A549 treated with AZD2906 at 1 μM for 4 hours (cell line): ENCODE measurements at places on chromosomes 3 and 15. TPM values are rescaled to one million over a fixed set of nuclear protein-coding genes. Genes with fewer than 3 reads are reported as not detected.

Gene P3H2
- total RNA-seq: 31.8 to 47.5 TPM (median 39.7 TPM) in 5 replicates

Gene CCDC13
- 0.26 to 0.50 TPM (median 0.45 TPM) in 5 replicates for total RNA-seq

Gene RGMA
- 0.20 to 0.49 TPM (median 0.37 TPM) in 5 replicates for total RNA-seq

Gene ABI3BP
- 0.93 to 2.0 TPM (median 1.6 TPM) in 5 replicates for total RNA-seq

Gene SLC9C1
- not detected in 5 replicates for total RNA-seq

Gene ZDHHC23
- total RNA-seq: 2.9 to 3.6 TPM (median 3.1 TPM) in 5 replicates

Gene TM4SF1
- total RNA-seq: 926 to 1,718 TPM (median 1,133 TPM) in 5 replicates

Gene RTP1
- not detected in 5 replicates for total RNA-seq

Gene CPN2
- not detected in 5 replicates for total RNA-seq

Gene ECE2
- not detected in 5 replicates for total RNA-seq

Gene STRIT1
- total RNA-seq: not detected in 5 replicates

Gene OIP5
- 12.9 to 13.8 TPM (median 13.3 TPM) in 5 replicates for total RNA-seq

Gene NME9
- not detected in 5 replicates for total RNA-seq

Gene RYR3
- 0.02 to 0.07 TPM (median 0.02 TPM) in 5 replicates for total RNA-seq

Gene GUCA1C
- not detected in 5 replicates for total RNA-seq

Gene SLITRK3
- total RNA-seq: not detected in 5 replicates

Gene ZNF80
- not detected in 5 replicates for total RNA-seq

Gene POLQ
- 5.7 to 6.8 TPM (median 6.0 TPM) in 5 replicates for total RNA-seq

Gene POLR2H
- 67.4 to 73.9 TPM (median 72.6 TPM) in 5 replicates for total RNA-seq

Gene CNBP
- total RNA-seq: 342 to 381 TPM (median 348 TPM) in 5 replicates

Gene XRN1
- total RNA-seq: 3.3 to 5.0 TPM (median 4.3 TPM) in 5 replicates

Gene GPR62
- total RNA-seq: not detected in 5 replicates

Gene DNAH12
- total RNA-seq: 0.08 to 0.16 TPM (median 0.08 TPM) in 4 of 5 replicates, not detected in the other

Gene TTC21A
- 1.2 to 2.8 TPM (median 2.1 TPM) in 5 replicates for total RNA-seq

Gene NIPA2
- total RNA-seq: 103 to 111 TPM (median 106 TPM) in 5 replicates

Gene LSAMP
- total RNA-seq: 0.03 to 0.11 TPM (median 0.06 TPM) in 5 replicates

Gene CPLX3
- total RNA-seq: not detected in 5 replicates

Gene PLA2G4E
- total RNA-seq: 0.06 TPM in 1 of 5 replicates, not detected in the others

Gene CADPS
- not detected in 5 replicates for total RNA-seq

Gene SNURF
- total RNA-seq: 4.7 to 11.3 TPM (median 9.3 TPM) in 5 replicates

Gene TMC3
- total RNA-seq: not detected in 5 replicates

Gene IGSF11
- total RNA-seq: 3.0 to 5.0 TPM (median 4.5 TPM) in 5 replicates

Gene PLCB2
- 0.38 to 0.97 TPM (median 0.84 TPM) in 5 replicates for total RNA-seq

Gene RNF123
- 9.4 to 15.5 TPM (median 13.9 TPM) in 5 replicates for total RNA-seq

Gene ARPP21
- total RNA-seq: 0.06 to 0.27 TPM (median 0.13 TPM) in 5 replicates

Gene C3orf49
- not detected in 5 replicates for total RNA-seq

Gene USP19
- 17.5 to 23.3 TPM (median 20.5 TPM) in 5 replicates for total RNA-seq

Gene SGO1
- 11.8 to 17.6 TPM (median 13.7 TPM) in 5 replicates for total RNA-seq

Gene MYLK
- 11.6 to 15.5 TPM (median 14.0 TPM) in 5 replicates for total RNA-seq

Gene GOLGA8M
- 0.07 to 0.11 TPM in 2 of 5 replicates, not detected in the others for total RNA-seq
